ENCODE measurements at places on chromosomes 11 and 22.

DNA sequence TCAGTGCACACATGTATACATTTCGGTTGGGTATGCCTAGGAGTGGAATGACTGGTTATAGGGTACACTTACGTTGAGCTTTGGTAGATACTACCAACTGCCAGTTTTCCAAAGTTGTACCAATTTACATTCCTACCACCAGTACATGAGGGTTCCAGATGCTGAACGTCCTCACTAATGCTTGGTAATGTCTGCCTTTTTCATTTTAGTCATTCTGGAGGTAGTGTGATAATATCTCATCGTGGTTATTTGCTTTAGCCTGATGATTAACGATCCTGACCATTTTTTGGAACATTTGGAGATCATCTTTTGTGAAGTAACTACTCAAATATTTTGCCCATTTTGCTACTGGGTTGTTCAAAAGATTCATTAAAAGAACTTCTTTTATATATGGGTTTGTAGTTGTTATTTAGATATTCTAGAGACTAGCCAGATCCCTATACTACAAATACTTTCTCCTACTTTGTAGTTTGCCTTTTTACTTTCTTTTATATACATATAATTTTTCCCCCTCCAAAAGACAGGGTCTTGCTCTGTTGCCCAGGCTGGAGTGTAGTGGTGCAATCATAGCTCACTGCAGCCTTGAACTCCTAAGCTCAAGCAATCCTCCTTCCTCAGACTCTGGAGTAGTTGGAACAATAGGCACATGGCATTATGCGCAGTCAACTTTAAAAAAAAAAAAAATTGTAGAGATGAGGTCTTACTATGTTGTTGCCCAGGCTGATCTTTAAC, 62.1 kb downstream of the RBFOX2 start:
- peak; percentile 81 for DNase-seq

- DNase-seq, result peak; percentile 26
These were observed 31.6 kb downstream of the TPST2 start for GRCh38 chr22:26558248-26558895.

- no peak for DNase-seq
These were observed 298.7 kb upstream of the NCAM1 start for GRCh38 chr11:112662554-112662953.

DNA sequence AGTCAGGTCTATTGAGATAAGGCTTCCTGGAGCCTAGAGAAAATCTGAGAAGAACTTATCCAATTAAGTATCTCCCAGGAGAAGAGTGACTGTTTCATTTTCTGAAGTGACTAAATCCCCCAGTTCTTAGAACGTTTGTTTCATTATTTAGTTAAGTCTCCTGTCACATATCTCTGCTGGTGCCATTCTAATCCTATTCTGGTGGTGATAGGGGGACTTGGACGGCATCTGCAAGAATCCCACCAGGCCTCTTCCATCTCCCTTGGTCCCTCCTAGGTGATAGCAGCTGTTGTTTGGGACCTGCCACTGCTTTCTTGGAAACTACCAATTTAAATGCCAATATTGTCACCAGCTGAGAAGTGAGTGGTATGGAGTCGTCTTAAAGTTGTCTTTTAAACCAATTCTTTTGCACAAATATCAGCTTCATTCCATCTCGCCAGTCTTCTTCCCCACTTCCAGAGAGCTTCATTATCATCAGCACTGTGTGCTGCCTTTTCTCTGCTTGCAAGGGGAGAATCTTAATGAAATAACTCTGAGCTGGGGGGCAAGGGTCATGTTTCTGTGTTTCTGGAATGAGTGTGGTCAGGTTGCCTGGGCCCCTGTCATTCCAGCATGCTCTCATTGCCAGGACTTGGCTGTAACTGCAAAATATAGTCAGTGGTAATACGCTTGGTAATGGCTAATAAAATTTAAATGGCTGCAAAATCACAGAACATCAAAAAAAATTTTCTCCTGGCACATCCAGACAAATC, 104.8 kb downstream of the LDLRAD3 start:
- DNase-seq, result no peak

GRCh38 chr22:37996079-37996478, 11.7 kb upstream of the SOX10 start:
- DNase-seq, result no peak

DNA sequence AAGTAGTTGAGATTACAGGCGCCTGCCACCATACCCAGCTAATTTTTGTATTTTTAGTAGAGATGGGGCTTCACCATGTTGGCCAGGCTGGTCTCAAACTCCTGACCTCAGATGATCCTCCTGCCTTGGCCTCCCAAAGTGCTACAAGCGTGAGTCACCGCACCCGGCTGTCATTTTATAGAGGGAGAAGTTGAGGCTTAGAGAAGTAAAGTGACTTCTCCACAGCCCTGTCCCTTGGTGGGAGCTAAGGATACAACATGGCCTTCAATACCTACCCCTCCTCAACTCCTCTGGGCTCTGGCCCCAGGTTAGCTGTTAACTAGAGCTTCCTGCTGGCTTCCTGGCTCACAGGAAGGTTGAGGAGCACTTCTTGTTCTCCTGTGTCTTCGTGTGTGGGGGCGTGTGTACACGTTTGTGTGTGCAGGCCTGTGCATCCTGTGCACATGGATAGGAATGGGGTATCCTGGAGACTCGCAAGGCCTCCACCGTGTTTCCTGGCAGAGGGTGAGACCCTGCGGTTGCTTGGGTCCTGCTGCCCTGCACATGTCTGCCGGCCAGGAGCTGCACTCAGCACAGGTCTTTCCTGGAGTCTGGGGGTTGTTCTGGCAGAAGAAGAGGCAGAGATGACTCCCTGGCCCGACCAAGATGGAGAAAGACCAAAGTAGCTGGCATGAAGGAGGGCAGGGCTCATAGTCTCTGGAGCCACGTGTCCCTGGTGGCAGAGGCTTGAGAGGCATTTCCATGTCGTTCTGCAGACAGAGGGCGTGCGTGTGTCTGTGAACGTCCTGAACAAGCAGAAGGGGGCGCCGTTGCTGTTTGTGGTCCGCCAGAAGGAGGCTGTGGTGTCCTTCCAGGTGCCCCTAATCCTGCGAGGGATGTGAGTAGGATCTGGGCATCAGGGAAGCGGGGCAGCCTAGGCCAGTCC, 2.4 kb downstream of the SIDT2 start:
- peak; percentile 82 for DNase-seq

GRCh38 chr11:130485983-130486382, 37.5 kb downstream of the ADAMTS15 start:
- DNase-seq, result no peak

GRCh38 chr11:47057365-47057764, 119.3 kb downstream of the ARFGAP2 start:
- no peak for DNase-seq

GRCh38 chr22:19111584-19111983, 10.6 kb downstream of the DGCR2 start:
- no peak for DNase-seq

- peak; percentile 96 for DNase-seq
These were observed 92.3 kb upstream of the PARVA start for GRCh38 chr11:12285106-12285505.

GRCh38 chr11:67345920-67346819, 7.2 kb downstream of the POLD4 start:
- peak; percentile 85 for DNase-seq

Data from fibroblast of mammary gland (primary cell).